ENCODE measurements at places on chromosomes 2 and 18.

DNA sequence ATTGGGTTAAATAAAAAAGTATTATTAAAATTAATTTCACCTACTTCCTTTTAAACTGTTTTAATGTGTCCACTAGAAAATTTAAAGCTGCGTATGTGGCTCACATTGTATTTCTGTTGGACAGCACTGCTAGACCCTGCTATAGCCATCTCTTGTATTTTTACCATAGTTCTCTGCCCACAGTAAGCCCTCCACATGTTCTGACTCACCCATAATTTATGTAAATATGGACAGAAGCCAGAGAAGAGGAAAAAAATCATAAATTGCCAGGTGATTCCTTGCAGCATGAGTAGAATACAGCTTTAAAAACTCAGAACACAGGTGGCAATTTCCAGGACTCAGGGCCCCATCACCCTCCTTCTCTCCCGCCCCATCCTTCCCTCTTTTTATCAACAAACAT is 142.4 kb upstream of the MEX3C start:
- DNase-seq = no peak

DNA sequence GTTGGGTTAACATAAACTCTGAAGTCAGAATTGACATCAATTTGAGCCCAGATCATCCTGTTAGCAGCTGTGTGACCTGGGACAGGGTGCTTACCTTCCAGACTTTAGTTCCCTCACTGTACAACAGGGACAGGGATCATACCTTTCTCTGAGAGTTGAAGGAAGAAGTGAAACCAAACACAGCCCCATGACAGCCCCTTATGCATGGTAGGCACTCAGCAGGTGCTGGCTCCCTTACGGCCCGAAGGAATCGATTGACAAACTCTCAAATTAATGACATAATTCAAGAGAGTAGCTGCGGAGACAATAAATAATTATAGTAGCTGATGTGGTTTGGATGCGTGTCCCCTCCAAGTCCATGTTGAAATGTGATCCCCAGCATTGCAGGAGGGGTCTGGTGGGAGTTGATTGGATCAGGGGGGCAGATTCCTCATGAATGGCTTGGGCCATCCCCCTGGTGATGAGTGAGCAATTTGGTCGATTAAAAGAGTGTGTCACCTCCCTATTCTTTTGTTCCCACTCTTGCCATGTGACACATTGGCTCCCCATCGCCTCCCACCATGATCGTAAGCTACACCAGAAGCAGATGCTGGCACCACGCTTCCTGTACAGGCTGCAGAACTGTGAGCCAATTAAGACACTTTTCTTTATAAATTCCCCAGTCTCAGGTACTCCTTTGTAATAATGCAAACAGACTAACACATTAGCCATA is 72.4 kb downstream of the ODC1 start:
- DNase-seq = no peak

DNA sequence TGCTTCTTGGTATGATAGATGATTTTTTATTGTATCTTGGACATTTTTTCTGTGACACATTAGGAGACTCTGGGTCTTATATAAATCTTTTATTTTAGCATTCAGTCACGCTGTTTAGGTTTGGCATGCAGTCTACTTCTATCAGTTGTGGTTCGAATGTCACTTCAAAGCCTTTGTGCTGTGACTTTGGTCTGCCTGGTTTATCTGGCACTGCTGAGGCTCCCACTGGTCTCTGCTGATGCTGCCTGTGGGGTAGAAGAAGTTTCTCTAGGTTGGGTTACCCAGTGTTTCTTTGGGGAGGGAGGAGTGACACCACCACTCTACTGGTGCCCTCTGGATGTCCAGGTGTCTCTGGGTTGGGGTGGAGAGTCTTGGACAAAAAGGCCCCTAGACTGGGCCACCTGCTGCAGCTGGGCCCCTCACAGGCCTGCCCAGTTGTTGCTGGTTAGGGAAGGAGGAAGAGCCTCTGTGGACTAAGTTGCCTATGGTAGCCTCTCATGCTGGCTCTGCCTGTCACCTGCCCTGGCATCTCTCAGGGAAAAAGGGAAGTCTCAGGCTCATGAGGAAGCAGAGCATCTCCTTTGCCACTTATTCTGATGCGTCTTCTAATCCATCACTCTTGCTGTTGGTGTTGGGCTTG is 115.4 kb upstream of the HS6ST1 start:
- DNase-seq = no peak

- no peak for DNase-seq
These were observed 1.1 kb downstream of the EVA1A start for GRCh38 chr2:75559680-75560021.

GRCh38 chr2:137182071-137182470 is 416.7 kb downstream of the THSD7B start:
- no peak for DNase-seq

- DNase-seq = no peak
These were observed 385.7 kb downstream of the NRXN1 start for GRCh38 chr2:50646226-50646625.
